Peyer's patch (tissue), 4 donors: ENCODE measurements at places on chromosomes 5 and 9. TPM values are rescaled to one million over a fixed set of nuclear protein-coding genes. Genes with fewer than 3 reads are reported as not detected.

GRCh38 chr5:151288180-151288579 is 15.4 kb downstream of the SLC36A3 start:
- no peak for DNase-seq

- no peak for DNase-seq
Measured at GRCh38 chr5:98096155-98096554, 677.3 kb upstream of the RGMB start.

GRCh38 chr5:162434281-162434680 is 366.7 kb downstream of the GABRG2 start:
- no peak for DNase-seq

DNA sequence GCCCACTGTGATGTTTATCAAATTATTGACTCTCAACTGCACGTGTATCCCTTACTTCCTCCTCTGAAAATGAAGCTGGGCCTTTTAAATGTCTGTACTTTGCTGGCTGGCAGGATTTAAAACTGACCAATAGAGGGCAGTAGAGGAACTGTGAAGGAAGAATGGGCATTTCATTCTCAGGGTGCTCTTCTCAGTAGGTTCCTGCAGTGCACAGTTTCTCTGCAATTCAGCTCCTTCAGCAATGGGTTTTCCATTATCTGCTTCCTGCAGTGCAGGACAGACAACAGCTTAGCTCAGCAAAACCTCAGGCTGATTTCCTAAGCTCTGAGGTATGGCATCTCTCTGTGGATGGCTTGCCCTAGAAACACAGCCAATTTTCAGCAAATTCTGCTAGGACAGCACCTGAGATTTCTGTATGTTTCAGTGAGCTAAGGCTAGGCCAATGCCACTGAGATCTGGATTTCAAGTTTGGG is 298.4 kb upstream of the PRDM9 start:
- no peak for DNase-seq

DNA sequence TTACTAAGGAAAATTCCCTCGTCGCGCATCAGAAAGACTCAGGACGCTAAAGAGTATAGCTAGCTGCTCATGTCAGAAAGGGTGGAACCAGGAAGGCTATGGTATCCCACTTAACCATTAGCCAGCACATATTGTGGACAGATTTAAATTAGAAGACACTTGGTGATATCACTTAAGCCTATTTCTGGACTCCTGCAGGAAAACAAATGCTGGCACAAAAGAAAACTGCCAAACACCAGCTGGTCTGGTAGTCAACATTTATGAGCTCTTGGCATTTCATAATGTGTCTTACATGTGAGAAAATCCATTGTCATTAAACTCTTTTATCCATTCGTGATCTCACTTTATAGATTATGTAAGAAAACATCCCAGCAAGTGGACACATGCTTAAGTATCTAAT is 377.4 kb downstream of the PTPRD start:
- no peak for DNase-seq

DNA sequence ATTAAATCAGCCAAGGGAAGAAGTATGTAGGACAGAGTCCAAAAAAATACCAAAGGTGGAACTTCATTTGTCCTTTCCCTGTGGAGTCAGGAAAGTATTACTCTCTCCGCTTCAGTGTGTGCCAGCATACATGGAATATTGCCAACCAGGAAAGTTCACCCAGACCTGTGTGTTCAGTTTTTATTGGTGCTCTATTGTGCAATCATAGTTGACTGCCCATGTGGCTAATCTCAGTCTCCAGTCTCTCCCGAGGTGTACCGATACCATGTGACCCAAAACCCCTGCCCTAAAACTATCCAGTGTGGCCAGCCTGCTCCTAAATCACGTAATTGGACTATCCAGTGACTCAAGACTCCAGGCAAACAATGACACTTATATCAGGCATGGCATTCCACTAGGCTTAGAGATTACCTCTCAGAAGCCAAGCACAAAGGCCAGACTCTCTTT is 38.8 kb downstream of the NFX1 start:
- DNase-seq = peak; percentile 81

DNA sequence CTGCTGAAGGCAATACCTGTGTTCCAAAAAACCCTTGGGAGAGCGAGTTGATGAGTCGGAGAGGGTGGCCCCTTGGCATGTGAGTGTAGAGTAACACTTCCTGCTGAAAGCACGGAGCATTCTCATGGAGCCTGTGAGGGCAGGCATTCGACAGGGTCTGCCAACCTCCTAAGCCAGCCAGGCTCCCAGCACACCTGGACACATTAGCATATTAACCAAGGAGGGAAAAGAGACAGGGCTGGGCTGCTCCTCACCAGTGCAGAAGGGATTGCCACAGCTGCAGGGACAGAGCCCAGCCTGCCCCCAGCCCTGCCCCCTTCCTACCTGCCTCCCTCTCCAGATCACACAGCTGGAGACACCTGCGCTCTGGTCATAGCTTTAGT is 46.4 kb upstream of the SEMA4D start:
- DNase-seq = no peak

- no peak for DNase-seq
Measured at GRCh38 chr5:155726267-155726666, 600.7 kb upstream of the SGCD start.

GRCh38 chr9:136075881-136076678 is 19.0 kb downstream of the NACC2 start:
- DNase-seq = no peak

DNA sequence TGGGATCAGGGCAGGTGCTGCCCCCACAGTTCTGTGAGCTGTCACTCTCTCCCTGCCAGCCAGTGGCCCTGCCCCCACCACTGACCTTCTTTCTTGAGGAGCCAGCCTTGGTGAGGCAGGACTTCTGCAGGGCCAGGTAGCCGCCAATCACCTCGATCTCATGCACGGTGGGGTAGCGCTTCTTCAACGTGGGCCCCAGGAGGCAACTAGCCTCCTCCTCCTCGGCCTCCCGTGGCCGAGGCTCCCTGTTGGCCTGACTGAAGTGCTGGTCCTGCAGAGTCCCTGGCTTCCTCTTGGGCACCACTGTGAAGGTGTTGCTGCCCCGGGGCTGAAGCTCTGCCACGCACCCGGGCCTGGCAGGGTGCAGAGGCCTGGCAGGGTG is 1.6 kb downstream of the TPRN start:
- peak; percentile 70 for DNase-seq

DNA sequence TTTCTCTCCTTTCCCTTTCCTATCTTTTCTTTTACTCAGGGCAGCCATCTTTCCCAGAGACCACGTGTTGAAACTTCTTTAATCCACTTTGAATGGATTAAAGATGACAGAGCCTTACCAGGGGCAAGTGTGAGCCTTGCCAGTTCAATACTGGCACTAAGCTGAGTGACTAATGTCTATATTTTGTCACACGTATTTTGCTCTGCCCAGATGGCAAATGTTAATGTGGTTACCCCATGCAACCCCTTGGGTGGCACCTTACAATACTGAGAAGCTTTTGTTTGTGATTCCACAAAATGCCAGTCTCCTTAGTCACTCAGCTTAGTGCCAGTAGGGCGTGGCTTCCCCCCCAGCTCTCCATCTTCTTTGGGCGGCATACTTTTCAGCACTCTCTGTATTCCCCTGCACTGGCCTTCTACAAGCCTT is 24.8 kb downstream of the ANXA1 start:
- DNase-seq = no peak

CCNO gene
- total RNA-seq = 2.5 TPM

EQTN gene
- total RNA-seq = not detected

GABRA1 gene
- not detected for total RNA-seq

OCLN gene
- 103 TPM for total RNA-seq

GARIN3 gene
- total RNA-seq = not detected

TNFSF8 gene
- total RNA-seq = 2.1 TPM
